Anterior cingulate cortex (tissue), 58 donors: ENCODE measurements at places on chromosomes 16 and 17.

- no peak for DNase-seq
These were observed 592 bp downstream of the ALDOA start for GRCh38 chr16:30065943-30066760.

DNA sequence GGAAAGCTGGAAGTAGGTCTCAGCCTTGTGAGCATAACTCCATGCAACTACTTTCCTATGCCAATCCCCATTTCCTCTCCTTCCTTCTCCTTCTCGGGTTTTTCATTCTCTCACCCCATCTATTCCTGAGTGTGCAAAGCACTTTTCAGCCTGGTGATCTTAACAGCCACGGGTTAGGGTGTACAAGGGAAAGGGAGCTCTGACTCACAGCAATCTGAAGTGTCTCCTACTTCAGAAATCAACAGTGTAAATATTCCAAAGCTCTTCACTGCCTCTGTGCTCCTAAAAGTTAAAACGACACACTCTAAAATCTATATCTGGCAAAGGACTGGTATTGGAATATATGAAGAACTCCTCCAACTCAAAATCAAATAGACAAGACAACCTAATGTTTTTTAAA, 268.0 kb upstream of the IRX3 start:
- DNase-seq = no peak

DNA sequence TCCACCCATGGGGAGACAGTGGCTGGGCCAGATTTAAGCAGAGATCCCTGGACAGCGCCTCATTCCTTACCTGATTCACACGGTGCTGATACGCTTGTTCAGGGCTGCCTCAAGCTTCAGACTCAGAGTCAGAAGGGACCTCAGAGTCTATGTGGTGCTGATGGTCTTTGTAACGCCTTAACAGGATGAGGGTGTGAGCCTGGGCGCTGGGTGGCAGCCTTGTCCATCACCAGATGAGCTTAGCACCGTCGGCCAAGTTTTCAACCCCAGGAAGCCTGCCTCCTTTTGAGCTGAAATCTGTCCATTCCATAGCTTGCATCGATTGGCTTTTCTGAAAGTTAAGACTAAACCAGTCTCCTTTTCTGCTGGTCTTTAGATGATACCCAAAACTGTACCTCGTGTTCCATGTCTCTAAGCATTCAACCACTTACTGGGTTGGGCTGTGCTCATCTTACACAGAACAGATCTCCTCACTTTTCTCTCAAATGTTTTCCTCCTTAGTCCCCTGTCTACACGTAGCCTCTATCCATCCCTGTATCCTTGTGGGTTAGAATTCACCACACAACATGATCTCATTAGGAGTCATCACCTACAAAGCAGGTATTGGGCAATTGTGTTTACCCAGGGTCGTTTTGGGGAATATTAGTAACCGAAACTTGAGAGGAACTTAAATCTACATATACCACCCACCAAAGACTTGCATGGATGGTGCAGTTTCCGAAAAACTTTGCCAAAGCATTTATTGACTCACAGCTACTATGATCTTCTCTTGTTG, 573.4 kb downstream of the CDH13 start:
- DNase-seq = peak; percentile 48

GRCh38 chr17:17605083-17605728, 13.7 kb upstream of the PEMT start:
- DNase-seq = no peak

- no peak for DNase-seq
These were observed 13.2 kb downstream of the IGFBP4 start for GRCh38 chr17:40456396-40456951.

GRCh38 chr16:81335669-81336068, 20.9 kb downstream of the GAN start:
- DNase-seq = no peak

- DNase-seq = no peak
These were observed 4.7 kb upstream of the SMTNL2 start for GRCh38 chr17:4579678-4580077.

DNA sequence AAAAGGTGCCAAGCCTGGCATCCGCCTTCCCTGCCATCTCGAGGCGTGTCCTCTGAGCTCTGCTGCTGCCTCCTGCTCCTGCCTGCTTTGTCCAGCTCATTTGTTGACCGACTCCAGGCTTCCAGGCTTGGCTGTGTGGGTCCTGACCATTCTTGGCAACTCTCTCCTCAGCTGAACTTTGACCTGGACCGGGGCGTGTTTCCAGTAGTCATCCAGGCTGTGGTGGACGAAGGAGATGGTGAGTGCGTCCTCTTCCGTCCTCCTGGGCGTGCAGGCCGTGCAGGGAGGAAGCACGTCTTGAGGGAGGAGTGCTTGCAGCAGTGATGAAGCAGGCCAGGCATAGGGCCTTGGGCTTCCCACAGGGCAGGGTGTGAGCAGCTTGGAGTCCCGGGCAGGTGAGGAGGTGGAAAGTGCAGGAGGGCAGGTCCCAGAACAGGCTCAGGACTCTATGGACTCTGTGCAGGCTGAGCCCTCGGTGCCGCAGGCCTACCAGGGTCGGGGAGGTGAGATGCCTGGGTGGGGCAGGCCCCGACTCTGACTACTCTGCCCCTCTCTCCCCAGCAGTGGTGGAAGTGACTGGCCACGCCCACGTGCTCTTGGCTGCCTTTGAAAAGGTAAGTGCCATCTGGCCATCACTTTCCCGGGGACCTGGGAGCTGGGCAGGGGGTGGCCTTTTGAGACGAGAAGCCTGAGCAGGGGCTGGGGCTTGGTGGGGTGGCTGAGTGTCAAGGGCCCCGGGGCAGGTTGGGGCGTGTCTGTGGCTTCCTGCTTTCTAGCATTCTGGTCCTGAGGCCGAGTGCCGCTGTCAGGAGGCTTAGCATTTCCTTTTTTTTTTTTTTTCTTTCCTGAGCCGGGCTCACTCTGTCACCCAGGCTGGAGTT, 28.6 kb upstream of the NUDT16L1 start:
- DNase-seq = no peak

GRCh38 chr16:25838724-25839186, 147.0 kb downstream of the HS3ST4 start:
- DNase-seq = peak; percentile 4

- no peak for DNase-seq
These were observed 561.2 kb upstream of the C16orf82 start for GRCh38 chr16:26505496-26505895.

DNA sequence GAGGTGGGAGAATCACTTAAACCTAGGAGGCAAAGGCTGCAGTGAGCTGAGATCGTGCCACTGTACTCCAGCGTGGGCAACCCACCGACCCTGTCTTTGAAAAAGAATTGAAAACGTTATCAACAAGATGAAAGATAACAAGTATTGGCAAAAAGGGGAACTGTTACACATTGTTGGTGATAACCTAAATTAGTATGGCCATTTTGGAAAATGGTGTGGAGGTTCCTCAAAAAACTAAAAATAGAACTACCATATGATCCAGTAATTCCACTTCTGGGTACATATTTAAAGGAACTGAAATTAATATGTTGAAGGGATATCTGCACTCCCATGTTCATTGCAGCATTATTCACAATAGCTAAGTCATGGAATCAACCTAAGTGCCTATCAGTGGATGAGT, 61.0 kb downstream of the ABHD15 start:
- DNase-seq = no peak

GRCh38 chr17:574061-574460, 140.6 kb downstream of the VPS53 start:
- no peak for DNase-seq

DNA sequence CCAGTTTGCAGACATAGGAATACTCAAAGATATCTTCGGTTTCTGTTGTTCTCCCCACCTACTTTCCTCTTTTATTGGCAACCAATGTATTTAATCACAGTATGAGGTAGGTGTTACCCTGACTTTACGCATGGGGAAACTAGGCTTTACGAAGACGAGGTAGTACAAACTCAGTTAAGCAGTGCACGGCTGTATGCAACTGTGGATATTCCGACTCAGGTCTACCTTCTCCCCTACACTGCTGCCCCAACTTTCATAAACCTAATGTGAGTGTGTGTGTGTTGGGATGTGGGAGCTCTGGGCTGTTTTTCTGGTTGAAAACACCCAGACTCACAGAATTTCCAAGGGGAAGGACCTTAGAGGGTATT, 1.2 kb upstream of the GPT2 start:
- no peak for DNase-seq

DNA sequence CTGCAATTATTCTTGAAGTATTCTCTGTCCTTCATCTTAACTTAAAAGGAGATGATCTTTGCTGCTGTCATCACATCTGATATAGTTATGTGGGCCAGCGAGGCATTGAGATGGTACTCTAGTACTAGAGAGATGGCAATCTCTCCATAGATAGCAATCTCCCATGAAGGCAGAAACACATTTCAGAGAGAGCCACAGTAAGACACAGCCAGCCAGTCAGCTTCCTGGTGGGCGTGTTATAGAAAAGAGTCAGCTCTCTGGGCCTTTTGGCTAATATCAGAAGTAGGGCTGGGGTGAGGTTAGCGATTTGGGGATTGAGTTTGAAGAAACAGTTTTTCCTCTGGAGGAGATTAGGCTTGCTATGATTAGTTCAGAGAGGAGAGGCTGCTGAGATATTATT, 22.6 kb upstream of the EFCAB13 start:
- DNase-seq = no peak

GRCh38 chr17:75874323-75875181, 3.8 kb downstream of the TRIM47 start:
- DNase-seq = no peak

DNA sequence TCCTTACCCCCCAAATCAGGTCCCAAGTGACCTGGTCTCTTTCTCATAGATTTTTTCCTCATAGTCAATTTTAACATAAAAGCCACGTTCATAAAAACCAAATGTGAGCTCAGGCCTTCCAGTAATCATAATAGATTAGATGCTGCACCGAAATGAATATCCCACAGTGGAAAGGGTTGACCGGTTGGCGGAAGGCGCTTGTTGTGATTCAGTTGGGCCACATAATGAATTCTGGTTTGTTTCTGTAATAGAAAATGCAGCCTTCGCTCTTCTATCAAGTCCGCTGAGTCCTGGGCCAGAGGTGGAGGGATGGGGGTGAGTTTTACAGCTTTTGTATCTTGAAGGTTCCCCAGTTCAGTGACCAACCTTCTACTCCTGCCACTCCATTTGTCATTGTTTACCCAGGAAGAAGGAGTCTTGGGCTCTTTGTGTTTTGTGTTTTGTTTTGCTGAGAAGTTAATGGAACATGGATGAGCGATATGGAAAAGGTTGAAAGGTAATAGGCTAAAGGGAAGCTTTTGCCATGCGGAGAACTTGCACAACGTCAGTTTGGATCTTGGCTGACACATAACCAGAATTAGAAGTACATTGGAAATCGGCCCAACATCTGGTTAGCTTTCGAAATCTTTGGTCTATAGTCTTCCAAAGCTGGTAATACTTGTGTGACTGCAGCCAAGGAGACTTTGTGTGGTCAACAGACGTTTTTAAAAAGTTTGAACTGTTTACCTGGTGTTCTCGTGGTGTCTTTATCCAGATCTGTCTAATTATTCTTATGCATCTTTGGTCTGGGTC, 89.5 kb downstream of the CLEC16A start:
- DNase-seq = no peak

GRCh38 chr16:305916-306626, 23.1 kb downstream of the PDIA2 start:
- no peak for DNase-seq

DNA sequence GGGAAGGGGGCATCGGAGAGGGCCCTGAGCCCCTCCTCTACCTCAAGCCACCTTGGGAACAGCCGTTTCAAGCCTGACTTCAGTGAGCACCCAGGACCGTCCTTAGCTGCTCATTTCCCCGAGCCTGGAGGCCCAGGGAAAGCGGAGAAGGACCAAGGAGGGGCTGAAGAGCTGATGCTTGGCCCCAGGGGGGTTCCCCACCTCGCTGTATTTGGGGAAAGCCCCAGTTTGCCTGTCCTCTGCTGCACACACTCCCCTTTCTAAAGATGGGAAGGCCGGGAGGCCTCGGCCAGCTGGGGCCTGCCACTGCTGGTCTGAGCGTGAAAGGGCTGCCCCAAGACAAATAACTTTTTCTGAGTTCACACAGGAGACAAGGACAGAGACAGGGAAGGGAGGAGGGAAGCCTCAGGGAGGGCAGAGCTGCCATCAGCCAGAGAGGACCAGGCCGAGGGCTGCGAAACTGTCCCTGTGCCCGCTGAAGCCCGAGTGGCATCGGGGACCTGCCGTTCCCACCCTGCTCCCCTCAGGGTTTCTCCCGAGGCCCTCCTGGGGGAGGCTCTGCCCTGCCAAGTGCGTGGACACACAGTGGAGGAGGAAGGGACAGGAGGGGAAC, 11.6 kb downstream of the ZACN start:
- no peak for DNase-seq

GRCh38 chr17:12620200-12620720, 45.4 kb upstream of the MYOCD start:
- no peak for DNase-seq

DNA sequence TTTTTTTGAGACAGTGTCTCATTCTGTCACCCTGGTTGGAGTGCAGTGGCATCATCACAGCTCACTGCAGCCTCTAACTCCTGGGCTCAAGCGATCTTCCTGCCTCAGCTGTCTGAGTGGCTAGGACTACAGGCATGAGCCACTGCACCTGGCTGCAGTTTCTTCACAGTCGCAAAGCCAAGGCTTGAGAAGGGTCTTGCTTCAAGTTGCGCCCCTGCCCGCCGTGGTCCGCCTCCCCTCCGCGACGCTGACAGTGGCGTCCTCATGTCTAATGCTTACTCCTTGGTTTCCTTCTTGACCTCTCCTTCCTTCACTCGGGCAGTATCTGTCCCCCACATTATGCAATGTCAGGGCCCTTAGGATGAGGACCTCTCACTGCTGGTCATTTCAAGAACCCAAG, 112.7 kb downstream of the ADCY9 start:
- no peak for DNase-seq

GRCh38 chr17:19723964-19724363, 7.6 kb upstream of the SLC47A2 start:
- no peak for DNase-seq

DNA sequence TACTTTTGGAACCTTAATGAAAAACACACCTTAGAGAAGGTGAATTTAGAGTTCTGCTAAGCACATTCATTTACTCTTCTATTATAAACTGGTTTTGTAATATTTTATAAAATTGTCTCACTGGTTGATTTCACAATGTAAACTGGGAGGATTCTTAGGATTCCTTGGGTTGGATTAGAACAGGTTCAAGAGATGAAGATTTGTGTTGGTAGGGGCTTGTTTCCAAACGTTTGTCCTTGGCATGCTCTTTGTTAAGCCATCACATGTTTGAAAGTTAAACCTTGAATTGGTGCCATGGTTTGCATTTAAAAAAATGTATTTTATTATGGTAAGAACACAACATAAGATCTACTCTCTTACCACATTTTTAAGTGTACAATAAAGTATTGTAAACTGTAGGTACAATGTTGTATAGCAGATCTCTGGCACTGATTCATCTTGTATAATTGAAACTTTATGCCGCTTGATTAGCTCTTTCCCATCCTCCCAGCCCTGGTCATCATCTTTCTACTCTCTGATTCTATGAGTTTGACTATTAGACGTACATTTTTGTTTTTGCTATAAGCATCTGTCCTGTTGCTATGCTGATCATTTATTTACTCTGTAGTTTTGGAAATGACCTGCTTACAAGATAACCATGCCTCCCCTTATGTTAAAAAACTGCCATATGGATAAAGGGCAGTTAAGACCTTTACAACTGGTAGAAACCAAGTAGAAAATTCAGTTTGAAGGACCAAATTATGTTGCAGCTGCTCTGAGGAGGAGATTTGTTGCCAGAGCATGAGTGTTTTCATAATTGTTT, 9.6 kb downstream of the FTO start:
- no peak for DNase-seq
